ENCODE measurements at places on chromosomes 16 and 17.

DNA sequence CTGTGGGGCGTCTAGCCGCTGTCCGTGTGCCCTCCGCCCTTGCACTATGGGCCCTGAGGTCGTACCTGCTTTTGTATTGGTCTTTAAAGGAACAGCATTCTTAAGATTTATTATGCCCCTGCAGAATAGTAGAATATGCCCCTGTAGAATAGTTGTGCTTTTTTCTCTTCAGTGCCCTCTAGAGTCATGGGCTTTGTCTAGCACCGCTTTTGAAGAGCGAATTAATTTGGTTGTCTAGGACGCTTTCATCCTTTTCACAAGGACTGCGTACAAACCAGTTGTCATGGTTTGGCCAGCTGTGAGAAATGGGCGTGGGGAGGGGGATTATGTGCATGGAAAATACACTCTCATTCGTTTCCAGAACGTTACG, 621 bp downstream of the CEP95 start:
- DNase-seq, result no peak

GRCh38 chr16:85062845-85063244, 35.2 kb downstream of the KIAA0513 start:
- no peak for DNase-seq

DNA sequence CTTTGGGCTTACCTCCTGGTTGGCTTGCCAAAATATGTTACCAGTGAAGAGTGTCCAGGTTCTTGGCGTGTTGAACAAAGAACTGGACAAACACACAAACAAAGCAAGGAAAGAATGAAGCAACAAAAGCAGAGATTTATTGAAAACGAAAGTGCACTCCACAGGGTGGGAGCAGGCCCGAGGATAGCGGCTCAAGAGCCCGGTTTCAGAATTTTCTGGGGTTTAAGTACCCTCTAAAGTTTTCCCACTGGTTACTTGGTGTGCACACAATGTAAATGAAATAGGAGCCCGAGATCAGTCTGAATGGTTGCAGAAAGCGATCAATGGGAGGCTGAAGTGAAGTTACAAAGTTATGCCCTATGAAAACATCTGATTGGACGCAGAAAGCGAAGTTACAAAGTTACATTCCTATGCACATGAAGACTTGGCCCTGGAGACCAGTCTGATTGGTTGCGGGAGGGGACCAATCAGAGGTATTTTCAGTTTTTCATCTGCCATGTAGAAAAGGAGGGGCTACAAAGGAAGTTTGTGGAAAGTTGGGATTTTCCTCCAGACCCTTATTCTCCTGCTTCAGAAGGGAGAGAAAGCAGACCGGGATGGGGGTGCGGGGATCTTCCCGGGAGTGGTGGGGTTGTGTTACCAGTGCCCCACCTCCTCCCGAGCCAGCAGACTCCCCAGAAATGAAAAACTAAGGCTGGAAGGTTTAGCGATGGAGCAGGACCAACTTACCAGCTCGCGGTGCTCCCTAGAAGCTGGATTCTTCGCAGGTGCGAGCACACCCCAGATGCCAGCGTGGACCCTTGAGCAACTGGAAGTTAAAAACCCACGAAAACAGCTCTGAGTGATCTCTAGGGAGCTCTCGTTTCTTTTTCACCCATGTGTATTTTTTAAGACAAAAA, at the start of gene SLFN12:
Gene SLFN12 (minus strand): TSS at position 325 of the 899 bp plus-strand sequence. CDS start 9,472 bp downstream, outside the sequence.
- DNase-seq, result no peak

DNA sequence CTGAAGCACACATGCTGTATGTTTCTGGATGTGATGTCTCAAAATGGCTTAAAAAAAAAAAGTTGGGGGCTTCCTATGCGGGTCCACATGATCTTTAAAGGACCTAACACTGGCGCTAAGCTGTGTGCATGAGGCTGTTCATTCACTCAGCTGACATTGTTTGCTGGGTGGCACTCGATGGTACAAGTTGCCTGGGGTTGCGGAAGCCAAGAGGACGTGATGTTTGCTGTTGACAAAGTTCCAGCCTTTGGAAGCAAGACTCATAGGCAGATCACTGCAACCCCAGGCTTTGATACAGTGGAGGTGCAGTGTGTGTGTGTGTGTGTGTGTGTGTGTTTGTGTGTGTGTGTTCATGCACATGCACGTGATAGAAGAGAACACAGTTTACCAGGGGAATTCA, 29.5 kb upstream of the DNAI2 start:
- DNase-seq, result no peak

DNA sequence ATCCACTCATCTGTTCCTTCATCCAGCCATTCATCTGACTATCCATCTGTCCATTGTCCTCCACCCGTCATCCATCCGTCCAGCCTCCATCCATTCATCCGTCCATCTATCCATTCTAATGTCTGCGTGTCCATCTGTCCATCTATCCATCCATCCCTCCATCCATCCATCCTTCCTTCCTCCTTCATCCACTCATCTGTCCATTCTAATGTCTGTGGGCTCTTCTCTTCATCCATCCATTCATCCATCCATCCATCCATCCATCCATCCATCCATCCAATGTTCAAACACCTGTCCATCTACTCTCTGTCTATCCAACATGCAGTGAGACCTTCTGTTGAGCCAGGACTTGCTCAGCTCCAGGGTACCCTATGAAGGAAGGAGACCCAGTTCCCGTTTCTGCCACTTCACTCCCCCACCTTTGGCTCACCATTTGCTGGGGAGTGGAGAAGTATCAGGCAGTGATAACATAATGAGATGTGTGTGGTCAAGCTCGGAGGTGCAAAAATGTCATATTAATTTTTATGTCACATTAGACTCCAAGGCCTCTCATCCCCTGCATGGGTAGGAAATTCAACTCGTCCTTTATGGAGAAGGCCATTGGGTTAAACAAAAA, 36.5 kb upstream of the ADGRG1 start:
- no peak for DNase-seq

DNA sequence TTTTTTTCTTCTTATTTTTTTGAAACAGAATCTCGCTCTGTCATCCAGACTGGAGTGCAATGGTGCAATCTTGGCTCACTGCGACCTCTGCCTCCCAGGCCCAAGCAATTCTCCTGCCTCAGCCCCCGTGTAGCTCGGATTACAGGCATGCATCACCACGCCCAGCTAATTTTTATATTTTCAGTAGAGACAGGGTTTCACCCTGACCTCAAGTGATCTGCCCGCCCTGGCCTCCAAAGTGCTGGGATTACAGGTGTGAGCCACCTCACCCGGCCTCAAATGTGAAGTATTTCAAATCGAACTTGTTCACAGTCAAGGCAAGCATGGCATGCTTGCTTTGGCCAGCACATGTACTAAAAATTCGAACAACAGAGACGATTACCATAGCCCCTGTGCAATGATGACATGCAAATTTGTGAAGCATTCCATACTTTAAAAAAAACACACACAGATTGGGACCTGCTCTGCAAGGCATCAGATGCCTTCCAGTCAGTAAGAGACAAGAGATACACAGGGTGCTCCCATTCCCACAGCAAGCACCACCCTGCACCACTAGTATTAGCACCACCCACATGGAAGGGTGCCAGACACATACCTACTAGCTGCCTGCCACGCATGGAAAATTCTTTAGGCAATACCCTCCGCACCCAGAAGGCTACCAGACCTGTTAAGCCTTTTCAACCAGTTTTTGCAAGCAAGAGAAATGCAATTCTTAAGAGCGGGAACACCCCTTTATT, 47.2 kb downstream of the ANKRD11 start:
- DNase-seq, result no peak

DNA sequence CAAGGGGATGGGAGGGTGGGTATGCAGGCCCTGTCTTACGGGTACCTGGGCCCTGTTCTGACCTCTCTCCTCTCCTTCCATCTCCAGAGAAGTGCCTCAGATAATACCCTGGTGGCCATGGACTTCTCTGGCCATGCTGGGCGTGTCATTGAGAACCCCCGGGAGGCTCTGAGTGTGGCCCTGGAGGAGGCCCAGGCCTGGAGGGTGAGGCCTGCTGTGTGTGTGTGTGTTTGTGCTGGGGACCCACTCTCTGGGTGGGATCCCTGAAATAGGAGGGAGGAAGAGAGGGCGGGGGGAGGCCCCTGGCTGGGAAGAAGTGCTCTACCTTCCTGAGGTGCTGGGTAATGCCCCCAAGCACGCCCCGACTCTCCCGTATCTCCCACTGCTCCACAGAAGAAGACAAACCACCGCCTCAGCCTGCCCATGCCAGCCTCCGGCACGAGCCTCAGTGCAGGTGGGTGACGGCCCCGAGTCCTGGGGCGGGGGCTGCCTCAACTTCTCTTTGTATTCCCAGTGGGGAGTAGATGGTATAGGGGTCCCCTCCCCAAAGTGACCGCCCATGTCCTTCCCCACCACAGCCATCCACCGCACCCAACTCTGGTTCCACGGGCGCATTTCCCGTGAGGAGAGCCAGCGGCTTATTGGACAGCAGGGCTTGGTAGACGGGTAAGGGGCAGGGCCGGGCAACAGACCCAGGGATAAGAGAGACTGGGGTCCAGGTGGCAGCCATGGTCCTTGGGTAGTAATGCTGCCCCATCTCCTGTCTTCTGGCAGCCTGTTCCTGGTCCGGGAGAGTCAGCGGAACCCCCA, 7.8 kb downstream of the GRB7 start:
- no peak for DNase-seq

- DNase-seq, result no peak
Observed at GRCh38 chr17:79595921-79596320, 14.9 kb downstream of the RBFOX3 start.

GRCh38 chr17:21522755-21523336, 146.7 kb downstream of the KCNJ12 start:
- DNase-seq, result no peak

GRCh38 chr17:77690271-77691161, 268.0 kb upstream of the TNRC6C start:
- DNase-seq, result no peak

DNA sequence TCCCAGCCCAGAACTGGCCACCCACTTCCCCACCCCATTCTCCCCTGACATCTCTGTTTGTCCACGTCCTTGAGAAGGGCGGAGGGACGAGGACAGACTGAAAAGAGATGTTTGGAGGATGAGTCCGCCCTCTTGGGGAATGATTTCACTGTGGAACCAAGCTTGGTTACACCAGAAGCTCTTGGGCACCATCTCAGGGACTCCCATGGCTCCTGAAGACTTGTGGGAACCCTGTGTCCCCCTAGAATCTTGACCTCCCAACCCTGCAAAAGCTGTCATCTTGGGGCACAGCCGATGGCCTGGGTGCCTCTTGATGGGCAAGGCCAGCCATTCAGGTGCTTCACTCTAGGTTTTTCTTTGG, 25.9 kb upstream of the LITAF start:
- no peak for DNase-seq

DNA sequence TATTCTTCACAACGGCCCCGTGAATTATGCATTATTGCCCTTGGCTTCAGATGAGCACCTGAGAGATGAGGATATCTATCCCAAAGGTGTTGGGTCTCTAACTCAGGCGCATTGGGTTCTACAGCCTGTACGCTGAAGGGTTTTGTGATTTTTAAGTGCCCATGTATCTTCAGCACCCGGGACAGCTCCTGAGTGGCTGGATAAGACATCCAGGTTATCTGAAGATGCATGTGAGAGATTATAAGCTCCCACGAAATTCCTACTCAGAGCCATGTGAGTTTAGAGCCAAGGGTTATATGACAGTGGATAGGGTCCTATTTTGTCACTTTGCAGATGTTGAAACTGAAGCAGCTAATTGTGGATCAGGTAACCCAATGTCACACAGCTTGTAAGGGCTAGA, 612.3 kb upstream of the EEF2KMT start:
- DNase-seq, result no peak

GRCh38 chr16:57372372-57373116, at the start of gene CX3CL1:
Gene CX3CL1, plus strand, starts transcription at chr16:57372490. Its CDS starts 79 bp downstream, at chr16:57372569.
- DNase-seq, result no peak

DNA sequence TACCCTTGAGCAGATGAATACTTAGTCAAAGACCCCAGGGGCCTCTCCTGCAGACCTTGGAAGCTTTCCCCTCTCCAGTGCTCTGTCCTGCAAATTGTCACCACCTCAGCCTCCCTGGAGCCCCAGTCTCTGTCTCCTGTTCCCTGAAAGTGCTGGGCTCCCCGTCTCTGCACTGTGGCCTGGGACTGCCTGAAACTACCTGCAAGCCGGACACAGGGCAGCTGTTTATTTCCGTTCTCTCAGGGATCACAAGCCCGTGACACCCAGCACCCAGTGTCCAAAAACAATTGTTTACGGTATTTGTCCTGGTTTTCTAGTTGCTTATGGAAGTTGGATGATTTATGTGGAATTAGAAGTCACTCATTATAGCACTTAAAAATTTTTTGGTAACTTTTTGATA, 81.6 kb upstream of the CHMP6 start:
- DNase-seq, result no peak

GRCh38 chr17:4043862-4044261, 79.6 kb upstream of the ATP2A3 start:
- peak; percentile 59 for DNase-seq

GRCh38 chr16:15996432-15997109, 47.2 kb downstream of the ABCC1 start:
- DNase-seq, result no peak

DNA sequence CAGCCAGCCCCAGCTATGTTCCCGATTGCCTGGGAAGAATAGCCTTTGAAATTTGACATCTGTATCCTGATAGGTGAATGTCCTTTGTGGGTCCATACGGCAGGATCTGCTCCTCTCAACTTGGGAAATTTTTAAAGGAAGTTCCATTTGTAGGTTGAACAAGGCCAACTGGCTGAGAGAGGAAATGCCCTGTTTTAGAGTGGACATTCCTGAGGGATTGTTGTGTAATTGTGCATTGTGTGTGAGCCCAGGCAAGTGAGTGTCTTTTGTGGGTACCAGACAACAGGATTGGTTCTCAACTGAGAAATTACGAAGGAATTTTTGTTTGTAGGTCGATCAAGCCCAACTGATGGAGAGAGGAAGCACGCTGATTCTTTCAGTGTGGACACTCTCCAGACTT, 2.6 kb upstream of the CPHXL2 start:
- no peak for DNase-seq

DNA sequence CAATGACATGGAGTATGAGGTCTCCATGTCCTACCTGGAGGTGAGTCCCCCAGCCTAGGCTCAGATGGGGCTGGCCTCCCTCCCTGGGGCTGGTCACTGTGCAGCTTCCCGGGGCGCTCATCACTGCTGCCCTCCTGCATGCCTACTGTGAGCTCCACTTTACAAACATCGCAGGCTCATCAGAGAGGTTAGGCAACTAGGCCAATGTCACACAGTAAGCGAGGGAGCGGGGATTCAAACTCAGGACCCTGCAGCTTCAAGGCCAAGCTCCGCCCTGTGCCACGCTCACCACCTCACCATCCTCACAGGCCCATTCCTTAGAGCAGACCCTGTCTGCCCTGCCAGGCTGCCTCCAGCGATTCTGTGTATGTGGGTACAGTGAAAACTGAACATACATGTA, 17.1 kb downstream of the KIF19 start:
- DNase-seq, result no peak

GRCh38 chr17:10318535-10318934, 54.3 kb downstream of the MYH13 start:
- DNase-seq, result no peak

- DNase-seq, result no peak
Observed at GRCh38 chr17:43367737-43368242, 31.0 kb upstream of the ARL4D start.

All from stimulated activated CD8-positive, alpha-beta memory T cell treated with anti-CD3 and anti-CD28 coated beads, Interleukin-2, amount 100 ng/mL, for 48 hours (primary cell).